ENCODE measurements at places on chromosomes 7 and 10.

- no peak for DNase-seq
Observed at GRCh38 chr7:3510101-3511020, 209.3 kb downstream of the SDK1 start.

- DNase-seq: no peak
Observed at GRCh38 chr7:142925413-142925812, 8.1 kb downstream of the TRPV5 start.

- no peak for DNase-seq
Observed at GRCh38 chr10:118723466-118723865, 31.3 kb downstream of the CACUL1 start.

DNA sequence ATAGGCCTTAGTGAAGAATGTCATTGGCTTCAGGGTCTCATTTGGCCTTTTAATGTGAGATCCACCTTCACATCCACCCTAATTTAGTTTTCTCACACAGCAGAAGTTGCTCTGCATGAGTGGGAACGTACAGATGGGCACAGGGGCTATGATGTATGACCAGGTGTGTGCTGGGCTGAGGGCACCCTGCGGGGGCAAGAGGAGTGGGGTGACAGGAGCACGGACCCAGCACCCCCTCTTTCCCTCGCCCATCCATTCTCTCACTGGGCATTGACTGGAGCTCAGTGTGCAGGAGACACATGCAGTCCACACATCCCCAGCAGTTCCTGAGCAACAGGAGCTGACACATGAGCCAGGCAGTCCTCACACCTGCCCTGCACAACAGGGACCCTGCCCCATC lies 95.1 kb upstream of the PPP2R2D start:
- DNase-seq: no peak

Data from stimulated activated CD8-positive, alpha-beta memory T cell treated with anti-CD3 and anti-CD28 coated beads, Interleukin-15, amount 100 ng/mL, for 4 hours (primary cell).